Neuronal stem cell (in vitro differentiated cells): ENCODE measurements at places on chromosomes 6 and 20.

GRCh38 chr6:151325075-151326050 lies 66.0 kb downstream of the ZBTB2 start:
- peak; percentile 15 for DNase-seq
- no peak overlapping the region for H3K4me3 ChIP-seq
- H3K27ac ChIP-seq, result no peak overlapping the region
- H3K27me3 ChIP-seq, result no peaks in the 10 kb centered on the region
- H3K36me3 ChIP-seq, result no peaks in the 10 kb centered on the region
- peaks cover 6% of the 10 kb centered on the region for H3K4me1 ChIP-seq

GRCh38 chr20:54320148-54320607 lies 112.3 kb downstream of the PFDN4 start:
- no peak overlapping the region for H3K4me3 ChIP-seq
- no peaks in the 10 kb centered on the region for H3K36me3 ChIP-seq
- no peak overlapping the region for H3K27ac ChIP-seq

DNA sequence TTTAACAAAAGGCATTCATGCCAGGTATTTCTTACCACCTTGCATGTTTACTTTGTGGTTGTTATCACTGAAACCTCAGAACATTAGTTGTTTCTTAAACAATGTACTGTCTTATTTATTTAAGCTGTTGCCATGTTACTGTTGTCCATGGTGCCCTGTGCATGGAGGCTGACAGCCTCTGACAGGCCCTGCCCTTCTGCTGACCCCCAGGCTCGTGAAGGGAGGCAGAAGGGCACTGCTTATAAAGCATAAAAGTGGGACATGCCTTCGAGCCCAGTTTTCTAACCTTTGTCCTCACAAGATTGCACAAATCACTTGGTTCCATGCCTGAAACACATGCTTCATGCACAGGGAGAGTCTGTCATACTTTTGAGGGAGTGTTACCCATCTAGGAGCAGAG lies 46.7 kb upstream of the CLIC5 start:
- DNase-seq, result no peak
- H3K4me3 ChIP-seq, result no peak overlapping the region
- H3K36me3 ChIP-seq, result no peaks in the 10 kb centered on the region
- H3K27me3 ChIP-seq, result no peaks in the 10 kb centered on the region

DNA sequence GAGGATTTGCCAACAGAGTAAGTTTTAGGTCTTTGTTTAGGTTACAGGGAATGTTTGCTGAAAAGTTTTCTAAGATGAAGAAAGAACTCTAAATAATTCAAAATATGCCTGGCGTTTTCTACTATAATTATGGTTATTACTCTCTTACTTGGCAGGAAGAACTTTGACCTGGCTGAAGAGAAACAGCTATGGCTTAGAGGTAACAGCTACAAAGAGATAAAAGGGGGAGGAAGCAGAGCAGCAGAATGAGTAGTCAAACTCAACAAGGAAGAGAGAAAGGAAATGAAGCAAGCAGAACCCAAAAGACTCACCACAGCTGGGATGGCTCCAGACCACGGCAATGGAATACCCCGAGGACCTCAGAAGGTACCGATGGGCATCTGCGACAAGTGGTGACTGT lies 95.6 kb downstream of the KIF16B start:
- no peak for DNase-seq
- no peaks in the 10 kb centered on the region for H3K36me3 ChIP-seq
- no peaks in the 10 kb centered on the region for H3K27me3 ChIP-seq
- H3K27ac ChIP-seq, result no peak overlapping the region
- H3K4me3 ChIP-seq, result no peak overlapping the region

- no peaks in the 10 kb centered on the region for H3K4me1 ChIP-seq
- no peaks in the 10 kb centered on the region for H3K36me3 ChIP-seq
- no peak overlapping the region for H3K4me3 ChIP-seq
- no peak overlapping the region for H3K27ac ChIP-seq
- DNase-seq, result no peak
These were observed 80.3 kb upstream of the CNKSR3 start for GRCh38 chr6:154590756-154591155.

- H3K36me3 ChIP-seq, result no peaks in the 10 kb centered on the region
- H3K4me1 ChIP-seq, result peaks cover 6% of the 10 kb centered on the region
- H3K4me3 ChIP-seq, result no peak overlapping the region
- no peak for DNase-seq
These were observed 25.8 kb downstream of the NKAIN2 start for GRCh38 chr6:123829302-123829953.

DNA sequence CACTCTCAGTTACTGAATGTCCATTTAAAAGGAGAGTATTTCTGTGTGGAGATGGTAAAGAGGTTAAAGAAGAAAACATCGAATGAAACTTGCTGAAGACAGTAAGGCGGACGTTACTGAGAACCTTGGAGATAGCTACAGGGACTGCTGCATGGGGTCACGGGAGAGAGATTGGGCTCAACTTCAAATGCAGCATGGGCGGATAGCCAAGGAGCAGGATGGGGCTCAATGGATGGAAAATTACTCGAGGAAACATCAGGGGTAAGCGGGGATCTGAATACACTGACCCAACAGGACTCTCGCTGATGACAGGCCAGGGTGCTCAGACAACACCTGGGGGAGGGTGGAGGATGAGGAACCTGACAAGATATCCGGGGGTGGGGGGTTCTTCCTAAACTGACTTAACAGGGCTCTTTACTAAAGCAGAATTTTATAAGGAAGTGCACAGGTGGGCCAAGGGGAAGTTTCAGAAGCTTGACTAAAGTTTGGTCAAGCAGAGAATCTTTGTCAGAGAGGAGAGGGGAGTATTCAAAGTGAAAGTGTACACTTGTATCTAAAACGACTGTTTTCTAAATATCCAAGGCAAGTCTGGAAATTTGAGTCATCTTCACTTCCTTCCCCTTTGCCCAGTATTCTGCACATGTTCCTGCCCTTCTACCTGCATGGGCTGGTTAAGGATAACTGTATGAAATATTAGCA lies 22.8 kb downstream of the ECT2L start:
- H3K27ac ChIP-seq, result no peak overlapping the region
- no peak for DNase-seq
- no peak overlapping the region for H3K4me3 ChIP-seq
- H3K36me3 ChIP-seq, result no peaks in the 10 kb centered on the region
- peaks cover 7% of the 10 kb centered on the region for H3K4me1 ChIP-seq
- no peaks in the 10 kb centered on the region for H3K27me3 ChIP-seq

- no peak overlapping the region for H3K4me3 ChIP-seq
- DNase-seq, result no peak
- peak overlapping the region; percentile 19 for H3K27ac ChIP-seq
- peaks cover 7% of the 10 kb centered on the region for H3K4me1 ChIP-seq
These were observed 62.7 kb downstream of the TSHZ2 start for GRCh38 chr20:53034899-53035298.

DNA sequence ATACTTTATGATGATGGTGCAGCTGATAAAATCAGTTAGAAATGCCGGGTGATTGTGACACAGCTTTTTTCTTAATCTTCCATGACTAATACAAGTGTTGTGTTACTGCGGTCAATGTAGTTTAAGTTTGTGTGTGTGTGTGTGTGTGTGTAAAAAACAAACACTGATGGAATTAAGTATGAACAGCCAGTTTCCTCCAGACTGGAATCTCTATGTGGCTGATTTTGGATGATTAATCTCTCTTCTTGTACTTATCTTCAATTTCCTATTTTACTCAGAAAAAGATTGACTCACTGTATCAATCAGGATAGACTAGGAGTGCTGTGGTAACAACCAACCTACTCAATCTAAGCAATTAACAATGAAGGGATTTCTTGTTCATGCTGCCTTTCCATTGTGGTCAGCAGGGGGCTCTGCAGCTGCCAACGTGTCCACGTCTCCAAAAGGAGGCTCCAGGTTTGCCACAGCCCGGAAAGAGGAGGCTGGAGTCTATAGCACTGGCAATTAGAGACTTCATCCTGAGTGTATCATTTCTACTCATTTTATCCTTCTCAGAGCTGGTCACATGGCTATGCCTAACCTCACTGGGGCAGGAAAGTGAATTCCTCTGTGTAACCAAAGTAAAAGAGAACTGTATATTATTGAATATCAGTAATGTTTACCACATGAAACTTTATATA lies 107.7 kb downstream of the CD109 start:
- no peaks in the 10 kb centered on the region for H3K4me1 ChIP-seq
- no peak overlapping the region for H3K27ac ChIP-seq
- H3K4me3 ChIP-seq, result no peak overlapping the region
- peak; percentile 44 for DNase-seq

DNA sequence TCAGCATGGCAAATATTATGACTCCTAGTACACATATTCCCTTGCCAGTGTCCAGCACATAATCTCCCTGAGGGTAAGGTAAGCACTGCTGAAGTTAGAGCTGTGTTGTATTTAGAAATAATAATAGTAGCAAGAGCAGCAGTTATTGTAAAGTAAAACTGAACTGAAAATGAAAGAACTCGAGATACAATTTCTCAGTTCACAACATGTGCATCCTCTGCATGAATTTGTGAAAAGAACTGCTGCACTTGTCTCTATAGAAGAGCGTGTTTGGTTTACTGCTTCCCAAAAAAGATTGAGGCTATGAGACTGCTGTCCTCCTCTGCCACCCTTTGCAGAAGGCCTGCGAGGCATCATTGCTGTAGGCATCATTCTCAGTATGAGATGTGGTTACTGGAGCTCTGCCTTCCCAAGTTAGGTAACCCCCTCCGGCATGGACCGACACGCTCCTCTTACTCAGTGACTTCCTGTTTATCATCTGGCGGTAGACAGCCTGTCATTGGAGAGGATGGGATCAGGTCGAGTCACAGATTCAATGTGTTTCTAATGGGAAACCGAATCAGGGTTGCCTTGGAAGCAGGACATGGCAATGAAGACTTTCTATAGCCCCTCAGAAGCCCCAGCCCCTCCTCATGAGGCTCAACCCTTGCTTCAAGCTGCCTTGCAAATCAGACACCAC lies 48.1 kb downstream of the SLC24A3 start:
- H3K27me3 ChIP-seq, result no peaks in the 10 kb centered on the region
- no peaks in the 10 kb centered on the region for H3K36me3 ChIP-seq
- H3K4me3 ChIP-seq, result no peak overlapping the region
- H3K27ac ChIP-seq, result no peak overlapping the region

DNA sequence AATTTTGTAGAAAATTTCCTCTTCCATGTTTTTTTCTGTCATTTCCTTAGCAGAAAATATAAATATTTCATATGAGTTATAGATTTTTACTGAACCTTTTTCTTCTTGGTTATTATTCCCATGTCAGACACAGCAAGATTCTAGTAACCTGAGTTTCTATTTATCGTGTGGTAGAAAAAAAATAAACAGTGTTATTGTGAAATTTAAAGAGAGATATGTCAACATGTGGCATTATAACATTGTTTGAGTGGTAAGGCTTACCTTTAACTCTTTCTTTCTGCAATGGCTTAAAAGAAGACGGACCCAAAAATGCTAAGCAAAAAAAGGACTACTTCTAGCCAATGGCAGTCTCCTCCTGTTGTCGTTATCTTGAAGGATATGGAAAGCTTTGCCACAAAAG lies 18.9 kb downstream of the ORC3 start:
- H3K27me3 ChIP-seq, result no peaks in the 10 kb centered on the region
- no peak for DNase-seq
- no peak overlapping the region for H3K27ac ChIP-seq
- H3K4me1 ChIP-seq, result no peaks in the 10 kb centered on the region

DNA sequence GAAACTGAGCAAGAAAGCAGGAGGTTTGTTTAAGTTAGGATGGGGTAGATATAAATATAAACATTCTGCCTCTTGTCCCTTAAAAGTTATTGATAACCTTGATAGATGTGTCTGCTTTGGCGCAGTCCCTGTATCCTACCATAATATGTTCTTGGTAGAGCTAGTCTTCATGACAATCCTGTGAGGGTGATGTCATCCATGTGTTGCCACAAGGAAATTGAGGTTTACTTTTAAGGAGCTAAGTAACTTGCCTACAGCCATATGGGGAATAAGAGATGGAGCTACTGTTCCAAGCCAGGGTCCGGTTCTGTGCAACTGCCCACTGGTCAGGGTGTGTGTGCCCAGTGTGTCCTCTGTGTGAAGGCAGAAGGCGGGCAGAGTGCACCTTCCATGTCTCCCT lies 78.5 kb downstream of the SSR1 start:
- H3K27me3 ChIP-seq, result no peaks in the 10 kb centered on the region
- no peak overlapping the region for H3K4me3 ChIP-seq
- H3K36me3 ChIP-seq, result peaks cover 62% of the 10 kb centered on the region

GRCh38 chr20:10576411-10577090 lies 97.2 kb downstream of the JAG1 start:
- H3K4me1 ChIP-seq, result peaks cover 3% of the 10 kb centered on the region
- no peak overlapping the region for H3K27ac ChIP-seq
- no peaks in the 10 kb centered on the region for H3K36me3 ChIP-seq
- H3K4me3 ChIP-seq, result no peak overlapping the region
- DNase-seq, result no peak
- no peaks in the 10 kb centered on the region for H3K27me3 ChIP-seq

DNA sequence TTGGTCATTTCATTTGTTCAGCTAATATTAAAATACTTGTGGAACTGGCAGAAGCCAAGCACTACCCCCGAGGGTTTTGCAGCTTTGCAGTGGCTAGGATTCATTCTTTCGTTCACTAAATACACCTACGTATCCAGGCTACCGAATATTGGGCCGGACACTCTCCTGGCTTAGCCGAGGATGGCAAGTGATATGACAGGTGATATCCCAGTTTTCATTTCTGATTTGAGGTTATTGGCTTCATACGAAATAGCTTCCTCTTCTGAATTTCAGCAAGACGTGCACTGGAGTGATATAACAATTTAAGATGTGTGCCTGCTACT lies 536 bp upstream of the MTFR2 start:
- H3K27ac ChIP-seq, result no peak overlapping the region
- H3K4me3 ChIP-seq, result peak overlapping the region; percentile 78
- DNase-seq, result no peak
- no peaks in the 10 kb centered on the region for H3K27me3 ChIP-seq
- H3K4me1 ChIP-seq, result no peaks in the 10 kb centered on the region
- H3K36me3 ChIP-seq, result peaks cover 4% of the 10 kb centered on the region

GRCh38 chr6:90386399-90387382 lies 90.0 kb upstream of the BACH2 start:
- H3K27me3 ChIP-seq, result no peaks in the 10 kb centered on the region
- peaks cover 3% of the 10 kb centered on the region for H3K4me1 ChIP-seq
- no peak overlapping the region for H3K27ac ChIP-seq
- no peak overlapping the region for H3K4me3 ChIP-seq

GRCh38 chr20:34268851-34269636 lies 27.8 kb downstream of the ASIP start:
- H3K27ac ChIP-seq, result no peak overlapping the region
- H3K36me3 ChIP-seq, result peaks cover 2% of the 10 kb centered on the region

GRCh38 chr20:309306-309840 lies 12.0 kb downstream of the ZCCHC3 start:
- no peak for DNase-seq
- no peaks in the 10 kb centered on the region for H3K36me3 ChIP-seq
- H3K27ac ChIP-seq, result peak overlapping the region; percentile 94

DNA sequence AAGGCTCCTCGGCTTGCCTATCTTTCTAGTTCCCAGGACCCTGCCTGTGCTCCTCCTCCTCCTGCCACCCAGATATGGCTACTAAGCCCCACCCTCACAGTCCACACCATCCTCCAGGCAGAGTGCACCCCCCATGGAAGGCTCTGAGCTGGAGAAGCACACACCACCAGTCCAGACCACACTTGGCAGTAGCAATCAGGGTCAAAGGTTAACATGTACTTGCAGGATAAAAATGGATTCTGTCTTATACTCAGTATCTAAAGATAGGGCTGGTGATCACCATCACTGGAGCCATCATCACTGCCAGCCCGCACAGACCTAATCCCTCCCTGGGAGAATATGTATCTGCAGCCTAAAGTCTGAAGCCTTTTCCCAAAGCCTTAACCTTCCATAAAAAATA lies 83.4 kb downstream of the PRKN start:
- no peak overlapping the region for H3K4me3 ChIP-seq
- H3K4me1 ChIP-seq, result no peaks in the 10 kb centered on the region
- H3K27me3 ChIP-seq, result no peaks in the 10 kb centered on the region

- peaks cover 27% of the 10 kb centered on the region for H3K4me1 ChIP-seq
- no peak for DNase-seq
- H3K36me3 ChIP-seq, result no peaks in the 10 kb centered on the region
- no peak overlapping the region for H3K27ac ChIP-seq
These were observed 179.6 kb downstream of the TFAP2C start for GRCh38 chr20:56808732-56809131.
